Activated CD4-positive, alpha-beta T cell treated with anti-CD3 and anti-CD28 coated beads for 48 hours (primary cell): ENCODE measurements at places on chromosomes 4 and X.

DNA sequence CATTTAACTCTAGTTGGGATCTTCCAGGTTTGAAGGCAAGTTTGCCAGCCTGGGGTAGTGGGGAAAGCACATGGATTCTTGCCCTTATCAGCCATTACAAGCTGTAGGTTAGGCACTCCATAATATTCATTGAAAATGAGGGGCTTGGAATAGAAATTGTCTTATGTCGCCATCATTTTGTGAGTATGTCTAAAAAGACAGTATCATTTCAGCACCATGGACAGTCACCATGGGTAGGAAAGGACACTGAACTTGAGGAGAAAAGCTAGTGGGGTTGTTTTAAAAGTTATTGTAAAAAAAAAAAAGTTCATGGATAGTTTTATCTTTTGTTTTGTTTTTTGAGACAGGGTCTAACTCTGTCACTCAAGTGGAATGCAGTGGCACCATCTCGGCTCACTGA is 356.1 kb downstream of the HNRNPD start:
- no peak for DNase-seq

- no peak for DNase-seq
Observed at GRCh38 chr4:19030048-19030447, 1008.5 kb upstream of the LCORL start.

DNA sequence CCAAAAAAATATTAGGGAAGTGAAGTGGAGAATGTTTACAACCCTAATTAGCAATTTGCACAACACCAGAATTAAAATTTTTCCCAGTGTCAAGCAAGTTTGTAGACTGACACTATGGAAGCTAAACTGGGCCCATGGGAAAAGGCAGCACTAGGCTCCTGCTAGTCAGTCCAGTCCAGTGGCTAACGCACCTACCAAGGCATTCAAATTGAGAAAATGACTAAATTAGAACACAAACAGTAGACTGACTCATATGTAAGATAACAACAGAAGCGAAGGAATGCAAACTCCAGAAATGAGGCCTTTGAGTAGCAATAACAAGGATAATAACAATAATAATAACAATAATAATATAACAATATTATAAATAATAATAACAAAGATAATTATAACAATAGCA is 90.7 kb downstream of the GRIA3 start:
- no peak for DNase-seq

- no peak for DNase-seq
Observed at GRCh38 chr4:36251983-36252382, 7.7 kb upstream of the ARAP2 start.

DNA sequence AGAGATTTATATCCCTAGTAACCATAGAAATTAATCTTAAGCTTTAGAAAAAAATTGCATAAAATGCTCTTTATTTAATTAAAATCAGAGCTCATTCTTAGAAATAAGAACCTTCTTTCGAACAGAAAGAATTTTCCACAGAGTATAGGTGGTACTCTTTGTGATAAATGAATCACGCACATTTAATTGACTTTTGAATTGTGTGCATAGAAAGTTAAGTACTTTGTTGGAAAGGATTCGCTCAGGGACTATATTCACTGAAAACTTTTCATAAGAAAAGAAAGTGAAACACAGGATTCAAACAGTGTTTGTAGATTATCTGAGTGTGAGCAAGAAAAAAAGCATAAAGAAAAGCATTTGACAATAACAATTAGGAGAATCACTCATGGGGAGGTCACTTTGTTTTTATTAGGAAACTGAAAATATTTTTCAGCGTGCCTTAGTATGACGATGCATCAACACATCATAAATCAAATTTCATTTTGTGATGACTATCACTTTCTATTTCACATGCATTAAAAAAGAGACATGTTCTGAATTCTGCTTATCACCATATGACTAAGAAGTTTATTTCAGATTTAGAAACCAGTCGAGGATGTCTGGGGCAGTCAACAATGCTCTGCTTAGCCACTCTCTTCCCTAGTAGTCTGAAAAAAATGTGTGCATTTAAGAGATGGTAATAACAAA is 49.5 kb downstream of the STX18 start:
- no peak for DNase-seq

- no peak for DNase-seq
Observed at GRCh38 chrX:107700317-107700774, 72.0 kb downstream of the PRPS1 start.

DNA sequence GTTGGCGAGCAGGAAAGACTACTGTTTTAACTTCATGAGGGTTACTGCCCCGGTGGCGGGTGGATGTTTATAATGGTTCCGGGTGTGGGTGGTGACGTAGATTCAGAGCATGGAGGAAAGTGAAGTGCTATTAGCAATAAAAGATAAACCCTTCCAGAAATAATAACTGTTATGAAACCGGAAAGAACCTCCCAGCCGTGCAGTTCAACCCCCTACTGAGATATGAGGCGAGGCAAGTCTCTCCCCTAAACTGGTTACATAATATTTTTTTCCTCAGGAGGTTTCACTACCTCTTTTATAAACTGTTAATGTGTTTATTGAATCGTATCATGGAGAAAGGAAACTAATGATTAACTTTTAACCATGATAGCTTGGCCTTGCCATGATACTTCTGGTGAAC is 33.9 kb upstream of the STIM2 start:
- DNase-seq = no peak

- DNase-seq = peak; percentile 59
Observed at GRCh38 chr4:183443655-183444213, 702 bp upstream of the CDKN2AIP start.

DNA sequence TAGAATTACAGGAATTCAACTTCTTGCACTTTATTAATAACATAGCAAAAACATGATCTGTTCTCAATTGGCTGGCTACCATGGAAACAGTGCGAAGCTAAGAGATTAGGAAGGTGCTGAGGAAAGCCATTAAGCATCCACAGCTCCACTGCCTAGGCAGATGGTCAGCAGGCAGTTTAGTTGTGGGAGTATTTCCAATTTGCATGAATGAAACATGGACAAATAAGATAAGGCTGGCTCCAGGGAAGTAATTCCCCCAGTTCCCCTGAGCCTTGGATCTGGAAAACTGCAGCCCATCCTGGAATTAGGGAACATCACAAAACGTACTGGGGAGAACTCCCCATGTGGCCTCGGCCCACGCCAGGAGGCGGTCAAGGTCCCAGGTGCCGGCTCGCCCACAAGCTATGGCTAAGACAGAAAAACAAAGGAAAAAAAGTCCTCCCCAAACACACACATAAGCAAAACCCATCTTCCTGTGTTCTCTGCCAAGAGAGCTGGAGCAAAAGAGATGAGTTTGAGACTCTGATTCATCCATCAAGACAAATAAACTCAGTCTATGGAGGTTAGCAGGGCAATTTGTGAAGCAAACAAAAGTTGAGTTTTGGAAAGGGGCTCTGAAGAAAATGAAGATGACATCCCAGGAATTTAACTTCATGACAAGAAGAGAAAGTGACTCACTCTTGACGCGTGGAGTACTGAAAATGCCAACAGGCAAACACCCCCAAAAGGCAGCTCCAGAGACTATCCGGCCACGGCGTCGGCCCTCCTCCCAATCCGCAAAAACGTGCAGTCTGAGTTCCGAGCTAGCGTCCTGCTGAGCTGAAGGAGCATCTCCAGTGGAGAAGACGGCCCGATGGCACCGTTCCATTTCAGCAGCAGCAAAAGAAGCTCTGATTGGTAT is 45.1 kb downstream of the IGFBP7 start:
- no peak for DNase-seq

DNA sequence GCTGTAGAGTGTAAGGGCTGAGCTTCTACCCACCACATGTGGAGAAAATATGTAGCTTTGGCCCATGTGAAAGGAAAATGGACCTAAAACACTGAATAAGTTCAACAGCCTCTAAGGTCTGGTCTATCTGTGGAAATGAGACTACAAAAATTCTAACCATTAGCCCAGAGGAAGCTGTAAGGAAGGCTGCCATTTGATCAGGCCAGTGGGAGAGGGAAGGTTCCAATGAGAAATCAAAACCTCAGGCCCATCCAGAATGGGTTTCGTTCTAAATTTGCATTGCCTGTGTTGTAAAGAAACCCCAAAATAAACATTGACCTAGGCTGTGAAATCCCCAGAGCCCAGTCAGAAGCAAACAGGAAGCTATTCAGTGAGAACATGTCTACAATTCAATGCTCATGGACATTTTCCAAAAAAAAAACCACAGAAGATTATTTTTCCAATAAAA is 320.4 kb upstream of the SLC7A11 start:
- DNase-seq = no peak

DNA sequence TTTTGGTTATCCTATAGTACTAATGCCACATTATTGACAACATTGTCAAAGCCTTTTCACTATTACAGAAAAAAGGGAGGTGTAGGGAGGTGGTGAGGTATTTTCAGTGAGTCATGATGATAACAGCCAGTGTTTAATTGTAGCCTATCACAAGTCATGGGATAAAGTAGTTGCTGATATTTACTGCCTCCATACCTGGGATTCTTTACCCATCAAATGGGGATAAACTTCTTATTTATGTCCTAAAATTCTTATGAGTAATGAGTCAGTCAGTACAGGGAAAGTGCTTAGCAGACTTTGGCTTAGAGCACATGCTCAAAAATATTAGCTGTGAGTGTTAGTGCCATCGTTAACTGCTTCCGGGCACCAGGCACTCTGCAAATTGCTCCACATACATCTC is 25.7 kb downstream of the ADGRG2 start:
- no peak for DNase-seq

DNA sequence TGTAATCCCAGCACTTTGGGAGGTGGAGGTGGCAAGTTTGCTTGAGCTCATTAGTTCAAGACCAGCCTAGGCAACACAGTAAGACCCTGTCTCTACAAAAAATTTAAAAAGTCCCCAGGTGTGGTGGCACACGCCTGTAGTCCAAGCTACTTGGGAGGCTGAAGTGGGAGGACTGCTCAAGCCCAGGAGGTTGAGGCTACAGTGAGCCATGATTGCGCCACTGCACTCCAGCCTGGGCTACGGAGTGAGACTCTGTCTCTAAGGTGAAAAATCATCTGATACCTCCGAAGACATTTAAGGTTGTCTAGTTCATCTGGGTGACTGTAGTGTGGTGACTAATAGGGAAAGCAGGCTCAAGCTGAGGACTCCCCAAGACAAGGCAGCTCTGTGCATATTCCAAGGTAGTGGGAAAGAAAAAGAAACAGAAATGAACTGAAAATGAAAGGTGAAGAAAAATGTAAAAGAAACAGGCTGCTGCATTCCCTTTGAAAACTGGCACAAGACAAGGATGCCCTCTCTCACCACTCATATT is 23.3 kb downstream of the FRYL start:
- DNase-seq = no peak

GRCh38 chr4:122762520-122762919 is 30.0 kb downstream of the BBS12 start:
- no peak for DNase-seq

- DNase-seq = peak; percentile 59
Observed at GRCh38 chrX:45803383-45803921, 602.8 kb upstream of the DIPK2B start.

DNA sequence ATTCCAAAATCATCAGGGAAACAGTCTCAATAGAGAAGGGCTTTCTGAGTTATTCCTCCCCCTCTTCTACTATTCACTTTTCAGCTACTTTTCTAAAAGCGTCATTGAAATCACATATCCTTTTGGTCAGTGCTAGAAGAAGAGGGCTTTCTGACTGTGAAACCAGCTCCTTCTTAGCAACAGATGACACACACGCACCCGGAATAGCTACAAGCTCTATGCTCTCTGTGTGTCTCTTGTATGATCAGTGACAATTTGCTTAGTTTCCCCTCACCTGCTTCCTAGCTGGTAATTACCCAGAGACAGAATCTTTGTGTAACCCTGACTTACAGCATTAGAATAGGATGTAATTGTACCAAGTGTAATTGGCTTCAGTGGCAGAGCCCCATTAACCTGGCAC is 268.1 kb upstream of the SLITRK2 start:
- DNase-seq = no peak

DNA sequence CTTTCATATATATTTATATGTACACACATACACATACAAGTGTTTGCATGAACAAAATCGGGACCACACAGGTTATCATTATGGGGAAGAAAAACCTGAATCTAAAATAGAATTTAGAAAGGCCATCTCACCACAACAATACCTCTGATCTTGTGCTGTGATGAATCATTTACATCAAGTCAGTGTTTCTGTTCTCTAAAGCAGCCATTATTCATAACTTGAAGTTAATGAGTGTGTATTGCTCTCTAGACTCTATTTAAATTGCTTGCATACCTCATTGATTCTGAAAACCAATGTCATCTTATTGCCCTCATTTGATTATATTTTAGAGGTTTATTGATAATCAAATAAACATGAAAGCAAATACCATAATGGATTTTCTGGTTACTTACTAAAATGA is 71.6 kb downstream of the FAM114A1 start:
- DNase-seq = no peak

- DNase-seq = peak; percentile 75
Observed at GRCh38 chrX:71282514-71283402, 677 bp upstream of the NONO start.
